NCI-H510A (cell line): ENCODE measurements at places on chromosomes 1 and 21.

GRCh38 chr1:50091068-50091467 lies 17.7 kb upstream of the ELAVL4 start:
- DNase-seq, result no peak

DNA sequence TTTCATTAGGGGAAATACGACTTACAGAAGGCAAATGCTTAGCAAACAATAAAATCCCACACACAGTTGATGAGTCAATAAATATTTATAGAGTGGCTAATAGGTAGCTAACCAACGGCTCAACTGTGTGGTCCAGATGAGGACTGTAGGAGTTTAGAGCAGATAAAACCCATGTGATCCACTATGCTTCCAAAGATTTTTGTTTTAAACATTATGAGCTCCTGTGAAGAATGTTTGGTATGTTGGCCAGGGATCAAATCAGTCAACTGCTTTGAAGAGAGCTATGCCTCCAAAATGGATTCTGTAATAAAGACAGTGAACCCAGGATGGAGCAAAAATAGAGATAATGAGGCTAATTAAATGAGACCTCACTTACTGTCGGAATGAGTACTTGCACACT lies 72.3 kb upstream of the COL11A1 start:
- DNase-seq, result no peak

GRCh38 chr21:23217597-23217996 lies 2219.4 kb downstream of the NCAM2 start:
- no peak for DNase-seq

GRCh38 chr1:170261669-170262068 lies 115.9 kb downstream of the NTMT2 start:
- DNase-seq, result no peak

DNA sequence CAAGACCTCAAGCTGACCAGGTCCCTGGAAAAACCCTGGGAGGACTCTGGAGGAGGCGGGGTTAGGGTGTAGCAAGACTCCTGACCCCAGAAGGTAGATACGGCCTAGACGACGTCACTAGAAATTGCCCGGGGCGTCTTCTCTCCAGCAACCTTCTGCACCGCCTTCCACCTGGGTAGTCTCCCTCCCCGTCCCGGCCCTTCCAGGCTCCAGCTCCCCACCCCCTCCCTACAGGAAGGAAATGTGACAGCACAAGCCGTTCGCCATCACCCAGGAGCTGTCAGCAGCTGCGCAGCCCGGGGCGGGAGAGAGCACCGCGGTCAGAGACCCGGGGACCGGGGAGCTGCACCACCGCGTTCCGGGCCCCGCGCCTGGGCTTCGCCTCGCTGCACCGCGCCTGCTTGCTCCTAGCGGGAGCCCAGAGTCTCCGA lies 20.0 kb downstream of the SERTAD4 start:
- DNase-seq, result peak; percentile 73

DNA sequence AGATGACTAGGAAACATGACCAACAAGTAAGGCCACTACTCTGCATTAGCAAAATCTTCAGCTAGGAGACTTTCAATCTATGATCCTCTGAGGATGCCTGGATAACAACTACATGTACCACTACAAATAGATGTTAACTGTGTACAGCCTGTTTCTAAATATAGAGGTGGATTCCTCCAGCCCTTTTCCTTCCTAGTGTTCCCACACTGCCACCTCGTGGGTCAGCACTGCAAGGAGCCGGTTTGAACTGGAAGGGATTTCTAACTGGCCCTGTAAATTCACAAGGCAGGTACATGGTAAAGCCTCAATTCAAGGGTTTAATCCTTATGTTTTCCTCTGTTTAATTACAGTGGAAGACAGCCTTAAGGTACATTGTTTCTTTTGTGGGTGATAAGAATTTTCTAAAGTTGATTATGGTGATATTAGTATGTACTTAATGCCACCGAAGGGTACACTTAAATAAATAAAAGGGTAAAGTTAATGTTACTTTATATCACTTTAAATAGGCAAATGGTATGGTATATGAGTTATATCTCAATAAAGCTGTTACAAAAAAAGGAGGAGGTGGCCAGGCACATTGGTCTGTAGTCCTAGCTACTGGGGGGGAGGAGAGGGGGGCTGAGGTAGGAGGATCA lies 14.4 kb downstream of the SMYD3 start:
- DNase-seq, result no peak

GRCh38 chr21:41318218-41318617 lies 1.6 kb downstream of the FAM3B start:
- peak; percentile 73 for DNase-seq

- DNase-seq, result no peak
Measured at GRCh38 chr21:31548688-31549087, 110.8 kb upstream of the SOD1 start.

GRCh38 chr1:40803447-40803846 lies 19.9 kb downstream of the KCNQ4 start:
- no peak for DNase-seq

DNA sequence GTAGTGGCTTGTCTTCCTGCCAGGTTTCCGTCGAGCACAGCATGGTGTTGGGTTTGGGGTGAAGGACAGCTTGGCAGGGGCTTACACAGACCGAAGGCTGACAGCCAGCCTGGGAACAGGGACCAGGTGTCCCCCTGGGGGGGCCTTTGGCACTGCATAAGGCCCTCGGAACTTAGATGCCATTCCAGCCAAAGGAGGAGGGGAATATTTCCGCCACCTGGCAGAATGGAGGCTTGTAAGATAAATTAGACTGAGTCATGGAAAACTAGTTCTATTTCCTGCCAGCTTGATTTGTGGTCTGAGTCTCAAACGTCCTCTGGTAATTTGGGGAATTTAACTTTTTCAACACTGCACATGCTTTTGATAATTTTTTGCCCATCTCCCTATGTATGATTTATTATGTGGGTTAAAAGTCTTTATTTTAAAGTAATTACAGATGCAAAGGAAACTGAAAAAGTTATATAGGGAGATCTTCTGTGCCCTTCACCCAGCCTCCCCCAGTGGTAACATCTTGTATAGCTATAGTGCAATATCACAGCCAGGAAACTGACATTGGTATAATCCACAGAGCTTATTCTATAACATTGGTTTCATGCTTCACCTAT lies 11.5 kb upstream of the TMEM51 start:
- no peak for DNase-seq

- DNase-seq, result no peak
Measured at GRCh38 chr1:3510956-3511250, 56.4 kb downstream of the ARHGEF16 start.

GRCh38 chr1:204420039-204421004 lies 8.7 kb upstream of the PPP1R15B start:
- no peak for DNase-seq
